Epithelial cell of umbilical artery (primary cell): ENCODE measurements at places on chromosomes 5 and 9. TPM values are rescaled to one million over a fixed set of nuclear protein-coding genes. Genes with fewer than 3 reads are reported as not detected.

The SH3TC2 gene
- 5.8 and 7.8 TPM in 2 replicates for total RNA-seq

The FGF18 gene
- not detected in 2 replicates for total RNA-seq

The KCNIP1 gene
- not detected in 2 replicates for total RNA-seq

The STPG3 gene
- total RNA-seq: not detected in 2 replicates

The SUSD1 gene
- 24.0 and 29.6 TPM in 2 replicates for total RNA-seq

The CDH9 gene
- not detected in 2 replicates for total RNA-seq

The TRMO gene
- 15.3 and 17.3 TPM in 2 replicates for total RNA-seq

The AFAP1L1 gene
- 54.0 and 70.5 TPM in 2 replicates for total RNA-seq

The SLC6A3 gene
- total RNA-seq: under 0.01 TPM in 1 of 2 replicates, not detected in the other

The IL7R gene
- total RNA-seq: 1.3 and 5.5 TPM in 2 replicates

The PSD2 gene
- under 0.01 TPM in 1 of 2 replicates, not detected in the other for total RNA-seq

The KIAA1191 gene
- 74.0 and 83.8 TPM in 2 replicates for total RNA-seq

The ACOT12 gene
- not detected in 2 replicates for total RNA-seq

The ZDHHC11B gene
- total RNA-seq: not detected in 2 replicates

The FBP2 gene
- not detected in 2 replicates for total RNA-seq

The FCN2 gene
- total RNA-seq: not detected in 2 replicates

The BRD8 gene
- total RNA-seq: 19.2 and 43.6 TPM in 2 replicates

The PCDHAC2 gene
- total RNA-seq: under 0.01 and 0.30 TPM in 2 replicates

The IL33 gene
- 72.0 and 78.3 TPM in 2 replicates for total RNA-seq

The CKMT2 gene
- total RNA-seq: under 0.01 TPM in 1 of 2 replicates, not detected in the other

The S1PR3 gene
- 1.8 and 2.9 TPM in 2 replicates for total RNA-seq

The PCDHB12 gene
- under 0.01 TPM in 1 of 2 replicates, not detected in the other for total RNA-seq

The TPRN gene
- total RNA-seq: 4.6 and 5.5 TPM in 2 replicates

The UGT3A2 gene
- not detected in 2 replicates for total RNA-seq

The ZCCHC9 gene
- 26.0 and 28.1 TPM in 2 replicates for total RNA-seq

The SHOC1 gene
- 0.15 TPM in 1 of 2 replicates, not detected in the other for total RNA-seq

The RECK gene
- total RNA-seq: 9.1 and 14.7 TPM in 2 replicates

The KIF27 gene
- total RNA-seq: 2.9 and 4.1 TPM in 2 replicates

The GZMA gene
- 0.65 TPM in 1 of 2 replicates, not detected in the other for total RNA-seq

The PPP3R2 gene
- not detected in 2 replicates for total RNA-seq

The FOXD4L6 gene
- total RNA-seq: 0.15 TPM in 1 of 2 replicates, not detected in the other

The MCTP1 gene
- total RNA-seq: 113 and 123 TPM in 2 replicates

The HMCN2 gene
- total RNA-seq: 0.15 and 0.32 TPM in 2 replicates

The BTNL8 gene
- not detected in 2 replicates for total RNA-seq

The LRRC8A gene
- 85.0 and 88.0 TPM in 2 replicates for total RNA-seq

The ANKDD1B gene
- total RNA-seq: under 0.01 TPM in 1 of 2 replicates, not detected in the other
